Thymus (tissue), 14 donors: ENCODE measurements at places on chromosomes 13 and 19.
A peak's percentile ranks its signal among the peaks of the same experiment; 100 is the strongest.

GRCh38 chr19:35155441-35155840 lies 906 bp downstream of the FXYD5 start:
- no peak for DNase-seq
- H3K4me3 ChIP-seq = peak overlapping the region; percentile 57
- H3K36me3 ChIP-seq = peaks cover 14% of the 10 kb centered on the region
- H3K27me3 ChIP-seq = peaks cover 39% of the 10 kb centered on the region
- H3K4me1 ChIP-seq = peaks cover 26% of the 10 kb centered on the region

- no peak for DNase-seq
- H3K36me3 ChIP-seq = peaks cover 4% of the 10 kb centered on the region
- H3K27me3 ChIP-seq = no peaks in the 10 kb centered on the region
- H3K4me1 ChIP-seq = peaks cover 4% of the 10 kb centered on the region
- H3K27ac ChIP-seq = peak overlapping the region; percentile 78
- H3K4me3 ChIP-seq = peak overlapping the region; percentile 91
Measured at GRCh38 chr13:49246850-49247642, 679 bp upstream of the CDADC1 start.

- no peaks in the 10 kb centered on the region for H3K36me3 ChIP-seq
- DNase-seq = no peak
- H3K27ac ChIP-seq = peak overlapping the region; percentile 10
- H3K4me1 ChIP-seq = peaks cover 18% of the 10 kb centered on the region
- H3K27me3 ChIP-seq = peaks cover 55% of the 10 kb centered on the region
Measured at GRCh38 chr19:45442778-45443461, 19.2 kb upstream of the ERCC1 start.

- no peaks in the 10 kb centered on the region for H3K4me1 ChIP-seq
- H3K27ac ChIP-seq = no peak overlapping the region
- no peak overlapping the region for H3K4me3 ChIP-seq
- peaks cover 71% of the 10 kb centered on the region for H3K36me3 ChIP-seq
Measured at GRCh38 chr19:42226886-42227285, 6.8 kb downstream of the ZNF526 start.

GRCh38 chr13:22828081-22828480 lies 352.7 kb upstream of the SGCG start:
- no peak overlapping the region for H3K4me3 ChIP-seq
- no peaks in the 10 kb centered on the region for H3K27me3 ChIP-seq
- no peaks in the 10 kb centered on the region for H3K4me1 ChIP-seq
- no peaks in the 10 kb centered on the region for H3K36me3 ChIP-seq
- DNase-seq = no peak

- no peaks in the 10 kb centered on the region for H3K4me1 ChIP-seq
- H3K27me3 ChIP-seq = no peaks in the 10 kb centered on the region
- H3K36me3 ChIP-seq = no peaks in the 10 kb centered on the region
- H3K27ac ChIP-seq = no peak overlapping the region
- no peak for DNase-seq
Measured at GRCh38 chr13:38700051-38700450, 13.2 kb downstream of the FREM2 start.

- DNase-seq = no peak
- no peak overlapping the region for H3K27ac ChIP-seq
- H3K27me3 ChIP-seq = no peaks in the 10 kb centered on the region
- H3K4me3 ChIP-seq = peak overlapping the region; percentile 78
- H3K36me3 ChIP-seq = no peaks in the 10 kb centered on the region
Measured at GRCh38 chr19:53131727-53132126, 983 bp downstream of the ZNF415 start.

DNA sequence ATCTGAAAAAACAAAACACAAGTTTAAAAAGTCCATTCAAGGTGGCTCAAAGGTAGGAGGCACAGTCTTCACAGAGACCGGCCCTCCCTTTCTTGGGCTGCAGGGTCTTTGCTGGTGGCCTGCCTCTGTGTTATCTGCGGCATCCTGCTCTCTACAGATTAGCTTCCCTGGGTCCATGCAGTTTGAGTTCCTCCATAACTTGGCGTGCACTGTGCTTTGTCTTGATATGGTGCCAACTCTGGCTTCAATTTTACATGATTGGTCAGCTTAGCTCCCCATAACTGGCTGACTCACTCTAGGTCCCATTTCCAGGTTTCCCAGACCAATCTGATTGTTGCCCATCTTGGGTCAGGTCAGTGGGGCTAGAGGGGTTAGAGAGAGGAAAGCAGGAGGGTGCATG lies 41.8 kb downstream of the TPT1 start:
- no peak overlapping the region for H3K27ac ChIP-seq
- H3K36me3 ChIP-seq = no peaks in the 10 kb centered on the region
- H3K27me3 ChIP-seq = no peaks in the 10 kb centered on the region
- peaks cover 24% of the 10 kb centered on the region for H3K4me1 ChIP-seq

GRCh38 chr13:46799139-46799538 lies 2.2 kb upstream of the ESD start:
- DNase-seq = no peak
- H3K4me3 ChIP-seq = no peak overlapping the region

DNA sequence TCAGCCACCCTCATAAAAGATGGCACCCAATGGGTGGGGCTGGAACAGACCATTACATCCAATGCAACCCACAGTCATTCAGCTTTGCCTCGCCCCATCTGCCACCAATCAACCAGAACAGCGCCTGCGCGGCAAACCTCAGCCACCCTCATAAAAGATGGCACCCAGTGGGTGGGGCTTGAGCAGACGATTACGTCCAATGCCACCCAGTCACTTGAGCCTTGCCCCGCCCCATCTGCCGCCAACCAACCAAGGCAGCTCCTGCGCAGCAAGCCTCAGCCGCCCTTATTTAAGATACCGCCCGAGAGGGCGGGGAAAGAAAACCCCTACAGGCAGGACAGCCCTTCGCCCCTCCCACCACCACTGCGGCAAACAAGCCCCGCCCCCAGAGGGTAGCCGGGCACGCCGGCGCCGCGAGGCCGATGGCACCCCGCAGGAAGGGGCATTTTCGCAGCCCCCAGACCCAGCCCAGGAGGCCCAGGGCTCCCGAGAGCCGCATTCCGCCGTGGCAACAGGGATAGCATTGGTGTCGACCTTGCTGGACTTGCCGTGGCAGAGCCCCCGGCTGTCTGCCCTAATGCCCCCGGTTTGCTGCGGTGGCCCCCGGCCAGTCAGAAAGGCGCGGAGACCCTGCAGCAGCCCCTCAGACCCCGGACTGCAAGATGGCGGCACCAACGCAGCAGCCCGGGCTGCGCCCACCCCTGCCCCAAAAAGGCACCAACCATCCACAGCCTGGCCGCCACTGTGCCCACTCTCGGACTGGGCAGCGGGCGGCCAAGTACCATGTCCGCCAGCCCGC lies 675 bp downstream of the PEG3 start:
- H3K27me3 ChIP-seq = peaks cover 23% of the 10 kb centered on the region
- H3K27ac ChIP-seq = no peak overlapping the region
